Thoracic aorta (tissue), 2 donors: ENCODE measurements at places on chromosomes 5 and 9. TPM values are rescaled to one million over a fixed set of nuclear protein-coding genes. Genes with fewer than 3 reads are reported as not detected.

Gene MORN5
- not detected for total RNA-seq

Gene CSF1R
- 76.3 TPM for total RNA-seq

- DNase-seq = peak; percentile 29
Measured at GRCh38 chr5:126339215-126339805, 83.9 kb upstream of the GRAMD2B start.

GRCh38 chr5:82597437-82597836 lies 319.3 kb upstream of the RPS23 start:
- no peak for DNase-seq

DNA sequence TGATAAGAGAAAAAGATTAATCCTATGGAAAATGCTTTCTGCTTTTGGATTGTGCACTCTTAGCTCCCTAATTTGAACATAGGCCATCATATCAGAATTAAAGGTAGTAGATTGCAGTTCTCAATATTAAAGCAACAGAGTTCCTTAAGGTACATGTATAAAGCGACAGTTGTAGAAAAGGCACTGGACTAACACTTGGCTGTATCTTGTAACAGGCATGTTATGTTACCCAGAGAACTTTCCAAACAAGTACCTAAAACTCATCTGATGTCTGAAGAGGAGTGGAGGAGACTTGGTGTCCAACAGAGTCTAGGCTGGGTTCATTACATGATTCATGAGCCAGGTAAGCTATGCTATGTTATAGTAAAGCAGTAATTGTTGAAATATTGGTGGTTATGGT lies 3.3 kb upstream of the SECISBP2 start:
- DNase-seq = no peak

DNA sequence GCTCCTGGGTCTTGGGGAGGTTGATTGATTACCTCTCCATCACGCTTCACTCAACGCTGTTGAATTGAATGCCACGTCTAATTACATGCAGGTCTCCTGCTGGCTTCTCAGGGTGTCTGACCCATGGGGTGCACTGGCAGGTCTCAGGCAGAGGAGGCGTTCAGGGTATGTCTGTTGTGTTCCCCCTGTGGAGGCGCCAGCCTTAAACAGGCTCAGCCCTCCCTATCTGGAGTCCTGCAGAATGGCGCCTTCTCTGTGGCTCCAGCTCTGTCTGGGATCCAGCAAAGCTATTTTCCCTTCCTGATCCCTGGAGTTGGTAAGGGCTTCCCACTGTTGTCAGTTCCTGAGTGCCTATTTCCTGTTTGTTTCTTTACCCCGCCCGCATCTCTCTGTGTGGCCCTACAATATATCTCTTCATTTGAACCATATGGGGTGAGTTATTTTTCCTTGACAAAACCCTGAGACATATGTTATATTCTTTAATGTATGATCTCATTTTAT lies 150.0 kb downstream of the NTRK2 start:
- no peak for DNase-seq
